MCF 10A (cell line): ENCODE measurements at places on chromosomes 13 and 19. TPM values are rescaled to one million over a fixed set of nuclear protein-coding genes. Genes with fewer than 3 reads are reported as not detected.

DNA sequence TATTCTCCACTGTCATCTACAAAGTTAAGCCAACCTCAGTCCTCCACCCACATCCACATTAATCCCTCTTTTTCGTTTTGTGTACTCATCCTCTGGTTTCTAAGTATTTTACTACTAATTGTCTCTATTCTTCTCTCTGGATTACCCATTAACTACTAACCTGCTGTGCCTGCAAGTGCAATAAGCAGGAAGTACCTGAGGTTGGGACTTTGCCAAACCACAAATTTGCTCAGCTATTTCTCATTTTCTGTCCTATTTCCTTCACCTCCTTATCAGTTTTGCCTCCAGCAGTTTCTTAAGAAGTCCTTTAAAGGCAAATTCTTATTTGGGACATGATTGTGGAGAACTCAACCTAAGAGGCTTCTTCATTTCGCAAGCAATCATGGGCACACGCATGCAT lies 1708.9 kb downstream of the SLITRK5 start:
- peaks cover 9% of the 10 kb centered on the region for H3K4me1 ChIP-seq
- H3K27me3 ChIP-seq: no peaks in the 10 kb centered on the region
- no peaks in the 10 kb centered on the region for H3K36me3 ChIP-seq

TEX29 gene
- not detected in 2 replicates for total RNA-seq

PDX1 gene
- 0.17 and 0.35 TPM in 2 replicates for total RNA-seq

- H3K4me3 ChIP-seq: peak overlapping the region; percentile 83
- peaks cover 64% of the 10 kb centered on the region for H3K36me3 ChIP-seq
- H3K27me3 ChIP-seq: no peaks in the 10 kb centered on the region
- peak overlapping the region; percentile 90 for H3K27ac ChIP-seq
- peaks cover 46% of the 10 kb centered on the region for H3K4me1 ChIP-seq
- DNase-seq: peak; percentile 73
These were observed 9.1 kb downstream of the SPACA6 start for GRCh38 chr19:51702103-51702824.
